Activated naive CD4-positive, alpha-beta T cell treated with Interleukin-2 at 50 U/mL for 16 hours (primary cell): ENCODE measurements at places on chromosomes 2 and 18.
A peak's percentile ranks its signal among the peaks of the same experiment; 100 is the strongest.

DNA sequence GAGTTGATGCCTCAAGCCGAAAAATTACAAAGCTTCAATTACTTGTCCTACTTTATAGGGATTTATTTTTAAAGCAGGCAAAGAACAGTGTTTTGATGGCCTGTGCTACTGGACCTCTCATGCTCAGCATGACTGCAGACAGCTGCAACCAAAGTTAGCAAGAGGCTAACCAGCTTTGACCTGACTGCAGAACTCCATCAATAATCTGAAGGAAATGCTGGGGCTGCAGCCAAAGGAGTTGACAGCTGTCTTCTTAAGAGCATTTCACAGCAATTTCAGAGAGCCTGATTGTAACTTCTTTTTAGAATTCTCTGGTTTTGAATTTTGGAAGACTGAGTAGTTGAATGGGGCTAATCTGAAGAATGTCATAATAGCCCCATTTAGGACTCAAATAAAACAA is 46.5 kb upstream of the SESTD1 start:
- DNase-seq: no peak

DNA sequence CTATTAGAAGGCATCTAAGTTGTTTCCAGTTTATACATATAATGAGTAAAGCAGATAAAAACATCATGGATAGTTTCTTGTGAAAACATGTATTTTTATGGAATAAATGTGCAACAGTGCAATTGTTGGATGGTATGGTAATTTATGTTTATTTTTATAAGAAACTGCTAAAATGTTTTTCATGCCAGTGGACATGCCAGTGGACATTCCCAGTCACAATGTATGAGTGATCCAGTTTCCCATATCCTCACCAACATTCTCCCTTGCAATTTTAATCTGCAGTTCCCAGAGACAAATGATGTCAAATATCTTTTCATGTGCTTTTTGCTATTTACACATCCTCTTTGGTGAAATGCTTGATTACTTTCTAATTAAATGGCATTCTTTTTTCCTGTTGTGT is 818.6 kb downstream of the SUCLG1 start:
- DNase-seq: no peak

DNA sequence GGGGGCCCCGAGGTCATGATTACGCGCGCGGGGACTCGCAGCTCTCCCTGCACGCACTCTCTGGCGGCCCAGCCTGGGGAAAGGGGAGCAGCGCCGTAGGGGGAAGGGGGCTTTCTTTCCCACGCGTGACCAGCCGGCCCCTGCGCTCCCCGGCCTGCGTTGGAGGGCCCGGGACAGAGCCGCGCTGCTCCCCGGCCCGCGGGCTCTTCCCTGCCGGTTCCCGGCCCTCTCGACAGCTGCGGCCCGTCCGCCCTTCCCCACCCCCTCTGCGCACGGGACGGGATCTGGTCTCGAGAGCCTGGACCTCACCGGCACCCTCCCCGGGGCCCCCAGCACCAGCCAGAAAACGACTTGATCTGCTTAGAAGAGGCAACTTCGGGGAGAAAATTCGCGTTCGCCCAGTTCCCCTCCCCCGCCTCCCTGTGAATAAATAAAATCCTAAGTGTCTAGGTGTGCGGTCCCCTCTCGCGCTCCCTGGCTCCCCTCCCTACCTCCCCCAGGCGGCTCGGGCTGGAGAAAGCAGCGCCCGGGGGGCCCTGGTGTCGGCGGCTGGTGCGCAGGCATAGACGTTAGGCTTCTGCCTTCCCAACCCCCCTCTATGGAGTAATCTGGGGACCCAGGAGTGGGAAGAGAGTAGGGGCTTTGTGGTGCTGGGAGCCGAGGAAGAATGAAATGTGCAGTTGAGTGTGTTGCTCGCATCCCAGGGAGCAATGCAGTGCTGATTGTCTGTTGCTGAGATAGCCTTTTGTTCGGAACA is 803 bp upstream of the FIGN start:
- no peak for DNase-seq

DNA sequence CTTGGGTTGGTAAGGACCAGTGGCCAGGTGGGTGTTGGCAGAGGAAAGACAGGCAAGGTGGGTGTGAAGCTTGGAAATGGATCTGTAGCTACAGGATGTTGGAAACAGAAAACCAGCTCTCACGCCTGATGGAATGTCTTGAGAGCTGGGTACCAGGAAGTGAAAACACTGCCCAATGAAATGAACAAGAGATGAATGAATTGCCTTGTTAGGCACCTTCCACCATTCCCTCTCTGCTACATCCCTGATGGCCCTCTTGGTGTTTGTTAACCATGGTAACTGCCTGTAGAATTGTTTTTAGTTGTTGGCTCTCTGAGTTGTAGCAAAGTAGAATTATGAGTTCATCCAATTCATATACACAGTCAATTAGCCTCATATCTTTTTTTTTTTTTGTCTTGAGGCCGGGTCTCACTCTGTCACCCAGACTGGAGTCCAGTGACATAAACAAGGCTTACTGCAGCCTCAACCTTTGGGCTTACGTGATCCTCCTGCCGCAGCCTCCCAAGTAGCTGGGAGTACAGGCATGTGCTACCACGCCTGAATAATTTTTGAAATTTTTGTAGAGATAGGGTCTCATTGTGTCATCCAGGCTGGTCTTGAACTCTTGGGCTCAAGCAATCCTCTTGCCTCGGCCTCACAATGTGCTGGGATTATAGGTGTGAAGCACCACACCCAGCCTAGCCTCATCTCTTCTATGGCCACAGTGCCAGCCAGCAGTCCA is 9.5 kb downstream of the KCMF1 start:
- no peak for DNase-seq

DNA sequence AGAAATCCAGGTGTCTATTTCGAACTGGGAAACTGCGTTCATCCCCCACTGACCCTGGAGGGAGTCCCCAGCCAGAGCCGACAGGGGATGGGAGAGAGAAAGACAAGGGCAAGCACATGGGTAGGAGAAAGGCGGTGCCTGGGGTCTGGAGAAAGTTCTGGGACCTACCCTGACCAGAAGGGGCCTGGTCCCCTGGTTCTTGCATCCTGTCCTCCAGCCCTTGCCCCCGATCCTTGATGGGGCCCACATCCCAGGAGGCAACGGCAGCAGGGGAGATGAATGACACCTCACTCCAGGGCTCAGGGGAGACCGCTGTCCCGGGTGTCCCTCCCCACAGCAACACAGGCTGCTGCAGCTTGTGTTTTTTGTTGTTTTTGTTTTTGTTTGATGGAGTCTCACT is 4.9 kb downstream of the ADCY3 start:
- DNase-seq: no peak

- DNase-seq: no peak
Measured at GRCh38 chr2:97267411-97268074, 154.6 kb downstream of the ANKRD36 start.

GRCh38 chr18:45634454-45634853 is 19.2 kb downstream of the SLC14A2 start:
- no peak for DNase-seq

GRCh38 chr2:20365249-20365817 is 14.7 kb upstream of the PUM2 start:
- DNase-seq: peak; percentile 37

- no peak for DNase-seq
Measured at GRCh38 chr2:66434679-66435548, at the start of gene MEIS1. TSS of gene MEIS1 (plus strand) at chr2:66435125. CDS start at chr2:66435857, 732 bp downstream.

DNA sequence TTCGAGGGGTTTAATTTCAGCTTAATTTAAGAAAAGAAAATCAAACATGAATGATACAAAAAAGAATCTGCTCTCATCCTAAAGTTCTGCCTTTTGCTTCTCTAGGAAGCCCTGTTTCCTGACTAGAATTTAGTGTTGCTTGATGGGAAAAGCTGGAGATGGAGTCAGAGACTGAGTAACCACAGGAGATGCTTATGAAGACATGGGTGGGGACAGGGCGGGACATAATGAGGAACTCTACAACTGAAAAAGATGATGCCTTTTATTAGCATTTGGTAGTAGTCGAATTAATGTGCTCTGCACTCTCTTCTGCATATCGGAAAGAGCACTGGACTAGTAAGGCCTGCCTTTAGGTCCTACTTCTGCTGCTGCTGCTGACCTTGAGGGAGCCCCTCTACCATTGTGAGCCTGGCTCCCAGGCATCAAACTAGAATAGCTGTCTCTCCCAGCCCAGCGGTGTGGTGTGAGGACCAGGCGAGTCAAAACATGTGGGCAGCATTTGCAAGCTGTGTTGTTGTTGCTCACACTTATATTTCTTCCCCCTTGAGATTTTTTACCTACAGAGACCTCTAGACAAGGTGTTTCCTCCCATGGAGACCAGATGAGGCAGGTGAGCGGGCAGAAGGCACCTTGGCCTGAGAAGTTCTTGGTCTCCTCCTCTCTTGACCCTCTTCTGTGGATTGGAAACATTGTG is 61.5 kb downstream of the INPP4A start:
- DNase-seq: no peak

DNA sequence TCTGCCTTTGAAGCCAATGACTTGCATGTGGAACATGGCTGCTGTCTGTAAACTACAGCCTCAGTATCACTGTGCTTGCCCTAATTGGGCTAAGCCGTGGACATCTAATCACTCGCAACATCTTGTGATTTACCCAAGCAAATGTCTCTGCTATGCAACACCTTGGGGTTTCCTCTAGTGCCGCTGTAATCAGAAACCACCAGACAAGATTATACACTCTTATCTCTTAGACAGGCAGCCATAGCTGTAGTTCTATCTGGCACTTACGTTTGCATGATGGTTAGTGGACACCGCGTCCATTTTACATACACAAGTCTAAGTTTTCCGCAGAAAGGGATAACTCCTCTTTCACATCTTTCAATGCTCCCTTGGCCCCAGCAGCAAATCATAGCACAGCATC is 204.3 kb upstream of the CCDC68 start:
- no peak for DNase-seq

- no peak for DNase-seq
Measured at GRCh38 chr18:6962571-6963451, 154.8 kb downstream of the LAMA1 start.

GRCh38 chr2:240453461-240454105 is 18.1 kb downstream of the GPC1 start:
- DNase-seq: no peak

- DNase-seq: no peak
Measured at GRCh38 chr2:208939852-208940251, 484.0 kb upstream of the MAP2 start.

- DNase-seq: no peak
Measured at GRCh38 chr2:78811955-78812610, 213.4 kb upstream of the REG3G start.

DNA sequence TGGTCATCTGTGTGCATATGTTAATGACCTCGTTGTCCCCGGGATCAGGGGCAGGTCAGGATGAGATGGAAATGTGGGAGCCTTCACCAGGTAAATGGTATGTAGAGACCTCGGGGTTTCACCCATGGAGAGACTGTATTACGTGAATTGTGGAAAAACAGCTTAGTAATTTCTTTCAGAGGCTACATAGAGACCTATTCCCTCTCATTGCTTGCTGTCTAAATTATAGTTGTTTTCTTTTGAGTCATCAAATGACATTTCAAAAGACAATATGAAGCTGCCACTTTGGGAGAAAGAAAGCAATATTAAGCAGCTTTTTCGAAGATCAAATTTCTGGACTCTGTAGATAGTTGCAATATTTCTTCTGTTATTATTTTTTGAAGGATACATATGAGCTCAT is 20.4 kb downstream of the ADAM23 start:
- DNase-seq: no peak

DNA sequence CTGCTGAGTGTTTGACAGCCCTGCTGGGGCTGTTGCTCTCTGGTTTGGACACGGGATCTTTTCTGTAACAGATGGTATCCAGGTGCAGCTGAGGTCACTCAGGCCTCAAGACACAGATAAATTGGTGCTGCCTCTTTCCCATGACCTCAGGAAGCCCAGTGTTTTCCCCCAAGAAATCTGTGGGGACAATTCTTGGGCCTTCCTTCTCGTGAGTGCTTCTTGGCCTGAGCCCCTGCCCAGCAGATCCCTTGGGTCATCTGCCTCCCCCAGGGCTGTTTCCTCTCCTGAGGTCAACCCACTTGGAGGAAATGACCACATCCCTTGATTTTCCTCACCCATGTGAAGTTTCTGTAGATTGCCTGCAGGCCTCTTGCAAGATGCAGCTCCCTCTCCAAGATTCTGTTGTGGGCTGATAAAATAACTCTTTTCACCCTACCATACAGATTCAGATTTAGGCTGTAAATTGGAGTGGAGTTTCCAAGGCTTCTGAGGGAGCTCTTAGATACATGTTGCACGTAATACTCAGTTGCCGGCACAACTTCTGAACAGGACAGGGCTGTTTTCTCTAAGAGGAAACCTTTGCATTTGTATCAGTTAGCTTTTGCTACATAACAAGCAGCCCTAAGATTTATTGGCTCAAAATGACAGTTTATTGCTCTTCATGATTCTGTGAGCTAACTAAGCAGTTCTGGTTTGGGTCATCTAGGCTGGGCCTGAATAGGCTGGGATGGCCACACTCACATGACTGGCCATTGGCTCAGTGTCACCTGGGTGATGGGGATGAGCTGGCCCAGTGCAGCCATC is 13.1 kb downstream of the ZAP70 start:
- DNase-seq: no peak

- no peak for DNase-seq
Measured at GRCh38 chr2:175161-175786, 88.6 kb downstream of the SH3YL1 start.

- DNase-seq: no peak
Measured at GRCh38 chr2:201345625-201346213, 11.4 kb downstream of the FLACC1 start.

DNA sequence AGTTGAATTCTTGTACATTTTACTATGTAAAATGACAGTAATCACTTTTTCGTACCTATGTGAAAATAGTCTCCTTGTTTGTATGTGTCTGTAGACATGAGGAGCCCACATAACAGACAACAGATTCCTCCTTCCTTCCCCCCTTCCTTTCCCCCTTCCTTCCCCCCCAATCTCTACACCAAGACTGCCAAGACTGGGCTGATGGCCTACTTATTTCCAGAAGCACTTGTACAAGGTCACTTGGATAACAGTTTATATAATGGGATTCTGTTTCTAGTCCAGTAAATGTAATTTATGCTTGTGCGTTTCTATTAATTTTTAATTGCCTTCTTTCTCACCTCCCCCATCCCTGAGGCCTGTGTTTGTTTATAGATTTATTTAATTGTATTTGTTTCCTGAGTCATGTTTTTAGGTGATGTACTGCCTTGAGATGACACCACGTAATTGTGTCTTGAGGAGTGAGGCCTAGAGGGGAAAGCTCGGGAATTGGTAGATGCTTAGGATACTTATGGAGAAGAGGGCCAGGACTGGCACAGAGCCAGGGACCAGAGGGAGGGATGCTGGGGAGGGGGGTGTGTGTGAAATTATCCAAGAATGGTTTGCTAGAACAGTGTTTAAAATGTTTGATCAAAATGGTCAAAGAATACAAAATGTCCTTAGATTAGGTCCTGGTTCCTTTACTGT is 12.3 kb downstream of the B3GNT2 start:
- no peak for DNase-seq

- no peak for DNase-seq
Measured at GRCh38 chr18:63107171-63107845, 212.3 kb downstream of the BCL2 start.
